Activated CD4-positive, CD25-positive, alpha-beta regulatory T cell (primary cell): ENCODE measurements at places on chromosomes 12 and 14.

DNA sequence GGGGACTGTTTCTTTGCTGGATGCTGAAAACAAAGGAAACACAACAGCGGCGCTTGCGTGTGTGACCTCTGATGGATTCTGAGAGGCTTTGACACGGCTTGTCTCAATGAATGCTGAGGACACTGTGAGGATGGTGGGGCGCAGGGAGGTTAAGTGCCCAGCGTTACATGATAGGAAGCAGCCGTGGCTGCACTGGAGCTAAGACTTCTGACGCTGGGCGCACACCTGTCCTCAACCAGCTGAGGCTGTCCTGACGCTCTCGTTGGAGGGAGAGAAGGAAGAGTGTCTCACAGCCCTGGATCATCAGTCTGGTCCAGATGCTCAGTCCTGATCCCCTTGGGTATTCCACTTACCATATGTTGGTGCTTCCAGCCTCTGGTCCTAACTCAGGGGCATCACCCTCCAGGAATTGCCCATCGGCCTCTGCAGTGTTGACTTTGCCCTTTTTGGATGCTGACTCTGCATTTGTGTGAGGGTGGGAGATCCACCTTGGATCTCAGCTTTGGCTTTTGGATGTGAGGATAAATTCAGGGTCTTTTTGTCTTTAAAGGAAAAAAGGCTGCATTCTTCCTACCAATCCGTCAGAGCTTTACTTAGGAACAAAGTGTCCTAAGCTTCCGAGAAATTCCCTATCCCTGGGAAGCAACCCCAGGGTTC is 125.2 kb downstream of the ZNF664 start:
- DNase-seq, result no peak

DNA sequence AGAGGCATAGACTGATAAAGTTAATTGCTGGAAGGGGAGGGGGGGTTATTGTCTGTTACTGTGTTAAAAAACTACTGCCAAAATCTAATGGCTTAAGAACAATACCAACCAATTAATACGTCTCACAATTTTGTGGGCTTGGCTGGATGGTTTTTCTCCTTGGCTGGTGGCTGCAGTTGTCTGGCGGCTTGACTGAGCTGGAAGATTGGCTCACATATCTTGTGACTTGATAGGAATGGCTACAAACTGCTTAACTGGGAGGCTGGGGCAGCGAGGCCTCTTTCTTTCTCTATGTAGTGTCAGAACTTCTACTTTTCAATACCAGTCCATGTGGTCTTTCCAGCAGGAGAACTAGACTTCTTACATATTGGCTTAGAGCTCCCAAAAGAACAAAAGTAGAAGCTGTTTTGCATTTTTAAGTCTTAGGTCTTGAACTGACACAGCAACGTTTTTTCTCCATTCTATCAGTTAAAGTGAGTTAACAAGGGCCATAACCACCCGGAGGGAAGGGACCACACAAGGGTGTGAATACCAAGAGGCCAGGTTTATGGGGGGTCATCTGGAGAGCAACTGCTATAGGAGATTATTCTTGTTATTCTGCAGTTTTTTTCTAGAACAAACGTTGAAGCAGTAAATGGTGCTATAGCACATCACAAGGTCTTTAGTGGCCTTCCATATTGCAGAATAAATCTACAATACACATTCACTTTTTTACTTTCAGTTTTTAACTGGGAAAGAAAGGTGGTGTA is 46.9 kb downstream of the ZDHHC17 start:
- no peak for DNase-seq

DNA sequence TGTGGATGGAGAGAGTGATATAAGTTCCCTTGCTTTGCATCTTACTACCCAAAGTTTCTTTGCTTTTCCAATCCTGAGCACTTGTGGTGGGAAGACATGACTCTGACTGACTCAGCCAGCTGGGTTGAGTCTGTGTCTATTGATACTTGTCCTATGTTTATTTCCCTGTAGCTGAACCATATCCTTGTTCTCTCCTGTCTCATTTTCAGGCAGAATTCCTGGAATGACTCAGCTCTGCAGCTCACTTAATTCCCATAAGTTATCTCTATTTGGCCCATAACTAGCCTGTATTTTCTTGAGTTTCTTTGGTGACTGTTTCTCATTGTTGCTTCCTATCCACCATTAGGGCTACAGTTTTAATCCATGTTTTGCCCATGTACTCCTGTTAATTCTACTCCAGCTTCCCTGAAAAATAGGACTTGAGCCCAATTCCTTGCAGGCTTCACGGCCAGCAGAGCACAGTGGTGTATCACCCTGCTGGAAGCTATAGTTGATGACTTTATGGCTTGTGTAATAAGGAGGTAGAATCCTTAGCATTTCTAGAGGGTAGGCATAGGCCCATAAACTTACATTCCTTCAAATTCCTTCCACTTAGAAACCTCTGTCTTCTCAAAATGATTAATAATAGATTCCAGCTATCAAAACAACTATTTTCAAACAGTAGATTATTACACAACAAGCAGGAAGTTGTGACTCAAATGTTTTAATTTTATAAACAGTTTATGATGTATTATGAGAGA is 183.1 kb downstream of the TMTC3 start:
- no peak for DNase-seq

GRCh38 chr12:54601841-54602240 is 13.4 kb upstream of the PPP1R1A start:
- no peak for DNase-seq

DNA sequence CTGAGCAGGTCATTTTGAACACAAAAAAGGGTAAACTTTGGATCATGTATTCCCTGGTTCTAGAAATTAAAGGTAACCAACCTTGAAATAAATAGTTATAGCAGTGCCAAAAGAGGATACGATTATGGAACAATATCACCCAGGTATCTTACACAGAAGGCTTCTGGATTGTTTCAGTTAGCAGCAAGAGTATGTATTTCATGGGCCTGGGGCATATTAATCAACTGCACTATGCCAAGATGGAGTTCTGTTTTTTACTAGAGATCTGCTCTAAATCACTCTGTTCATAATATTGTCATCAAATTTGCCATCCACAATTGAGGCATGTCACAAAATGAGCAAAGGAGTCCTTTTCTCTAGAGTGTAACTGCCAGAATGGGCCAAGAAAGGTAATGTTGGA is 357.1 kb downstream of the RAD51B start:
- no peak for DNase-seq

GRCh38 chr14:97138801-97139200 is 341.6 kb downstream of the VRK1 start:
- no peak for DNase-seq

- DNase-seq, result no peak
These were observed 123.4 kb downstream of the DICER1 start for GRCh38 chr14:95033682-95034632.

GRCh38 chr12:24754690-24755638 is 193.9 kb downstream of the BCAT1 start:
- DNase-seq, result no peak

DNA sequence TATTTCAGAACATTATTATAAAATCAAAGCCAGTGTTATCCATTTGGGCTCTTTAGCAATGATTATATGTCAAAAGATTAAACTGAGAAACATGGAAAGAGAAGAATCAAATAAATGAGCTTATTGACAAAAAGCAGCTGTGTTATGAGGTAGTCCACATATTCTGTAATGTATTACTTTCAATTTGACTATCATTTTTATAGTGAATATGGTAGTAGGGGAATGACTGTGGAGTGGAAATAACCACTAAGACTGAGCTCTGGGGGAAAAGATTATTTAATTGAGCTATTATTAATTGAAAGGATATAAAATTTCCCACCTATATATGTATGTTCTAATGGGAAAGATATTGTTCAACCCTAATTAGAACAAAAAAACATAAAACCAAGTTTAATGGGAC is 381.3 kb downstream of the TMTC2 start:
- DNase-seq, result no peak

GRCh38 chr14:50366115-50366514 is 30.6 kb downstream of the CDKL1 start:
- no peak for DNase-seq

DNA sequence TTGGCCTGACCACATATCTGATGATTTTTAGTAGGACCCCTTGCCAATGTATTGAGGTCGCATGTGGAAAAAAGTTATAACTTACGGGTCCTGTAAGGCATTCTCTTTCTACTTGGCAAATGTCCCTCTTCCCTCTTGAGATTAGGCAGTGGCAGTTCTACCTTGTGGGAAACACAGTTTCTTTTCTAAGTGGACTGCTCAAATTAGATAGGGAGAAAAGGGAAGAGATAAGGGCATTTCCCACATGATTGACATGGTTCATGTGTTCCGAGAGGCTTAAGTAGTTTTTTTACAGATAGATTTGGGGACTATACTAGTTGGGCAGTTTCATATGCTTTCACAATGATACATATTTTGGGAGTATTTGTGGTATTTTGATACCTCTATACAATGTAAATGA is 154.7 kb downstream of the FBXL14 start:
- DNase-seq, result no peak

DNA sequence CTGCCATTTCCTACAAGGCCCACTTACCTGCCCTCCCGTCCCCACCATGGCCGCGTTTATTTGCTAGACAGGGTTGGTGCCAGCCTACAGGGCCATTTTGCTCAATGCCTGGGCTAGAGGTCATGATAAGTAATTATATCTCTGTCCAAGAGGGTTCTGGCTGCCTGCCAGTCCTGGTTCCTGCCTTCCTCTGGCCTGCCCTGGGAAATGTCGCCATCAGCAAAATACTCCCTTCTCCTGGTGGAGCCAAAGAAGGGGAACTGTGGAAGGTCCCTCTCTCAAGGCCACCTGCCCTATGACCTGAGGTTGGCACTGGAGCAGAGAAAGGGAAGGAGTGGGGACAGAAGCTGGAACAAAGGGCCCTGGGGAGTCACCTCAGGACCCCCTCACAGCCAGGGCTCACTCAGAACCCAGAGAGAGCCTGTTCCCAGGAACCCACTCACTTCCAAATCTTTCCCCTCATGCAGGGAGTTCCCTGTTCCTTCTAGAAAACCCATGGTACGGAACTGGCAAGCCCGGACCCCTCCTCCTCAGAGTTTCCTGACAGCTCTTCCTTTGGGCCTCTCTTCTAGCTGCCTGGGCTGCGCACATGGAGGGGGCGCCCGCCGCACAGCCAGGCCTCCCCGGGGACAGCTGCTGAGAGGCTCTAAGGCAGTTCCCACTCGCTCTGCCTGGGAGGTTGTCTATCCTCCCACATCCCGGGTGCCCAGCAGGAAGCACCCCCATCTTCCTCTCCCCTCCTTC is 280.5 kb downstream of the DPF3 start:
- DNase-seq, result no peak

DNA sequence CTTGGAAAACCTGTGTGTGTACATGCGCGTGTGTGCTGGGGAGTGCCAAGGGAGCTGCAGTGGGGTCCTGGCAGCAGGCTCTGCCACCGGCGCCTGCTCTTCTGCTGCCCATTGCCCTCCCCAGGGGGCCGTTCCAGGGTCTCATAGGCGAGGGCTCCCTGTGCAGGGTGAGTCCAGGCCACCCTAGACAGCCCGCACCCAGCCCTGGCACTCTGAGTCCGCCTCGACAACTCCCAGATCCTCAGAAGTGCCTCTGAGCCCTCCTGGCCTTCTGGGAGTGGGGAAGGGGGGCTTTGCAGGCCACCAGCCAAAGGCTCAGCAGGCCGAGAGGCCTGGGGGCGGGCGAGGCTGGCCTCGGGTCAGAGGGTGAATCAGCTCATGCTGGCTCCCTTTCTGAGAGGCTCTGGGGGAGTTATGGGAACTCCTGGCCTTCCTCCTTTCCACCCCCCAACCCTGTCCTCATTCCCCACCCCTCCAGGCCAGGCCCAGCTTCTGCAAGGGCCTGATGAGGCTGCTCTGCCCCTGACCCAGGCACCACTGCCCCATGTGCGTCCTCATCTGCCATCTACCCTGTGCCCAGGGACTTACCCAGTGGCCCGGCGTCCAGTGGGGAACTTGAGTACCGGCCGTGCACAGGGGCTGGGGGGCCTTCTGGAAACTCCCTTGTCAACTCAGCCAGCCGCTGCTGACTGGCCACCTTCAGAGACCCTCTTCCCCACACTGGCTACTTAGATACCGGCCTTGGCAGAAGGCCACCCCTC is 2.1 kb upstream of the TEDC1 start:
- DNase-seq, result no peak

- no peak for DNase-seq
These were observed 254.8 kb downstream of the ANO2 start for GRCh38 chr12:5690240-5690639.
